Stimulated activated CD4-positive, alpha-beta T cell treated with anti-CD3 and anti-CD28 coated beads, TNF-alpha, amount 100 ng/mL, for 1 hour (primary cell): ENCODE measurements at places on chromosomes 13 and 19.

DNA sequence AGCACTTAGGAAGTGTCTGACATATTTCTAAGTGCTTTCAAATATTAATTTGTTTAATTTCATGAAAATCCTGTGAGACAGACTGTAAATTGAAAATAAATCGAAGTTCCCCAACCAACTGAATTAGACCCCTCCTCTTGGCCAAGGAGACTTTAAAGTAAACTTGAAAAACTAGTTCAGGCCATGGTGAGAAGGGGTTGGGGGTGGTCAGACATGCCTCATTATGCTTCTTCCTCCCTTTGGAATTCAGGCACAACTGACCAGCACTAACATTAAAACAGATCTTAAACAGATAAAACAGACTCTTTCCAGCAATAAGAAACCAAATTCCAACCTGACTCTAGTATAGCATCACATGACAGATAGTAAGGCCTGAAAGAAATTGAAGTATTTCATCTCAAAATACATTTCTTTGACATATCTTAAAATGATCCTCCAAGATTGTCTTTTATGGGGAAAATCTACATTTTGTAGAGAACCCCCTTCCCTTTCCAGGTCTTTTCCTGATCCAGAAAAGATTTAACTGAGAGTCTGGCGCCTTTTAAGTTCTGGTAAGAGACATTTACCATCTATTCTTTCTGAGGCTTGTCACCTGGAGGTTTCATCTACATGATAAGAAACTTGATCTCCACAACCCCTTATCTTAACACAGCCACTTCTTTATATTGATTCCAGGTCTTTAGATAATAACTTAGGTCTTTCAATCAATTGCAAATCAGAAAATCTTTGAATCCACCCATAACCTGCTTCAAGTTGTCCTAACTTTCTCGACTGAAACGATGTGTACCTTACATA is 336.5 kb downstream of the PCDH20 start:
- DNase-seq, result no peak

GRCh38 chr19:33374236-33374714 is 766 bp downstream of the CEBPG start:
- DNase-seq, result no peak

- no peak for DNase-seq
These were observed 330.1 kb downstream of the UQCRFS1 start for GRCh38 chr19:28882818-28883217.

DNA sequence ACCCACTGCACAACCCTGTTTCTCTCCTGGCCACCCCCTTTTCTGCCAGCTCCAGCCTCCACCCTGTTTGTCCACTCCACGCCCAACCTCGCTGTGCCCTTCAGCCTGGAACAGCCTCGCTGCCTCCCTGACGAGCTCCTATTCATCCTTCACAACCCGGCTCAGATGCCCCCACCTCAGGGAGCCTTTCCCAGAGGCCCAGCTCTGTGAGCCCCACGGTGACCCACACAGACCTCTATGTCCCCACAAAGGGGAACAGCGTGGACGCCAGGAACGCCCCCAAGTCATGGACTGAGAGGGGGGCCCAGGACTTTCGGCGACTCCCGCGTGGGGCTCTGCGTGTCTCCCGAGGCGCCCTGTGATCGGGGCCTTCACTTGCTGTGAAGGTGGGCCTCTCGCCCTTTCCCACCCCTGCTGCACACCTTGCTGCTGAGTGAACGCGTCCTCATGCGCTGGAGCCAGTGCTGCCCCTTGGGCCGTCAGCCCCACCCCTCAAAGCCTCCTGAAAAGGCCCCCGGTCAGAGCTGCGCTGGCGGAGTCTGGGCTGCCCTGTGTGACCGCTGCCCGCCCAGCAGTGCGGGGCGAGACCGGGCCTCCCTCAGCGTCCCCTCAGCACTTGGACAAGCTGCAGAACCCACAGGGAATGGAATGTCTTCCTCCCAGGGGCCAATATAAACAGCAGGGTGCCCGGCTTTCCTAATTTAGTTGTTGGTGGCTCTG is 40.0 kb downstream of the ADPRHL1 start:
- DNase-seq, result no peak

DNA sequence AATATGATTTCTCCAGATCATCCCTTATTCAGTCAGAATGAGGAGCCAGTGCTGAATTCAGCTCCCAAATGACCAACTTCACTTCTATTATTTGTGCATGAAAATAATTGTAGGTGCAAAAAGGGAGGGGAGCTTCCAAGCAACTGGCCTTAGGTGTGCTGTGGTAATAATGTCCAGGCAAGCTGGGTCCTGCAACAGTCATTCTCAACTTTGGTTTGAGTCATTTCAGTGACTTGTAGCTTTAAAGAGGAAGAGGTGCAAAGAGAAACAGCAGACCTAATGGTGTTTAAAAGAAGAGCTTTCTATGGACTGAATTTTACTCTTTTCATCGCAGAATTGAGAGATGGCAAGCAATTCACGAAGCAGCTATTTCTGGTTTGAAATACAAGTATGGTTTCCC is 29.2 kb upstream of the FGF9 start:
- no peak for DNase-seq

- no peak for DNase-seq
These were observed 1.5 kb downstream of the ZNF260 start for GRCh38 chr19:36526581-36526980.

DNA sequence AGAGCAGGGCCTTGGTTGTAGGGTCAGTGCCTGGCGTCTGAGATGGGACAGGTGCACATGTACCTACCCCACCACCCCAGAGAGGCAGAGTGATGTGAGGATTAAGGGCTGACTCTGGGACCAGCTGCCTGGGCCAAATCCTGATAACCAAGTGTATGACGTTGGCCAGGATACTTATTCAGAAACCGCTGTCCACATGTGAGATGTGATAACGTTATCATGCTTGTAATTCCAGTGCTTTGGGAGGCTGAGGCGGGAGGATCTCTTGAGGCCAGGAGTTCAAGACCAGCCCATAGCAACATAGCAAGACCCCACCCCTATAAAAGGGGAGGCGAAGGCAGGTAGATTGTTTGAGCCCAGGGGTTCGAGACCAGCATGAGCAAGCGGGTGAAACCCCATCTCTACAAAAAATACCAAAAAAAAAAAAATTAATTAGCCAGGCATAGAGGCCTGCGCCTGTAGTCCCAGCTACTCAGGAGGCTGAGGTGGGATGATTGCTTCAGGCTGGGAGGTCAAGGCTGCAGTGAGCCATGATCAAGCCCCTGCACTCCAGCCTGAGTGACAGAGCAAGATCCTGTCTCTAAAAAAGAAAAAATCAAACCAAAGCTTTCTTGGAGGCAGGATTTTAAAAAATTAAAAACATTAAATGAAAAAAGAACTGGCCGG is 10.0 kb downstream of the ADGRE5 start:
- DNase-seq, result no peak

GRCh38 chr19:58559275-58560006 is 1.0 kb upstream of the UBE2M start:
- DNase-seq, result no peak
